NCI-H526 (cell line): ENCODE measurements at places on chromosomes 1 and 21.
A peak's percentile ranks its signal among the peaks of the same experiment; 100 is the strongest.

GRCh38 chr1:229258757-229259060 lies 12.2 kb upstream of the RAB4A start:
- DNase-seq, result no peak

GRCh38 chr1:231392389-231393131 lies 29.5 kb downstream of the EGLN1 start:
- no peak for DNase-seq

- no peak for DNase-seq
These were observed 11.2 kb upstream of the PHC2 start for GRCh38 chr1:33442141-33442540.

- peak; percentile 12 for DNase-seq
These were observed 546 bp downstream of the DONSON start for GRCh38 chr21:33587792-33588484.

DNA sequence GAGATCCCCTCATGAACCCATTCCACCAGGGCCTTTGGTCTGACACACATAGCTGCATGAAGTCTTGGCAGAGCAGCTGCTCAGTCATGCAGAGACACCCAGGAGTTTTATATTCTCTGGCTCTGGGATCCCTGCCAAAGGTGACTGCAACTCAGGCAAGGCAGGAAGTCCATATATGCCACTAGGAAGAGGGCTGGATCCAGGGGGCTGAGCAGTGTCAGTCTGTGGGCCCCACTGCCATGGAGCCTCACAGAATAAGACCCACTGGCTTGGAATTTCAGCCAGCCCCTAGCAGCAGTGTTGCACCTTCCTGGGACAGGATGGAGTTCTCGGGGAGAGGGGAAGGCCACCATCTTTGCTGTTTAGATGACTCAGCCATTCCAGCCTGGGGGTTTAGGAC lies 199.7 kb downstream of the TBX15 start:
- no peak for DNase-seq

DNA sequence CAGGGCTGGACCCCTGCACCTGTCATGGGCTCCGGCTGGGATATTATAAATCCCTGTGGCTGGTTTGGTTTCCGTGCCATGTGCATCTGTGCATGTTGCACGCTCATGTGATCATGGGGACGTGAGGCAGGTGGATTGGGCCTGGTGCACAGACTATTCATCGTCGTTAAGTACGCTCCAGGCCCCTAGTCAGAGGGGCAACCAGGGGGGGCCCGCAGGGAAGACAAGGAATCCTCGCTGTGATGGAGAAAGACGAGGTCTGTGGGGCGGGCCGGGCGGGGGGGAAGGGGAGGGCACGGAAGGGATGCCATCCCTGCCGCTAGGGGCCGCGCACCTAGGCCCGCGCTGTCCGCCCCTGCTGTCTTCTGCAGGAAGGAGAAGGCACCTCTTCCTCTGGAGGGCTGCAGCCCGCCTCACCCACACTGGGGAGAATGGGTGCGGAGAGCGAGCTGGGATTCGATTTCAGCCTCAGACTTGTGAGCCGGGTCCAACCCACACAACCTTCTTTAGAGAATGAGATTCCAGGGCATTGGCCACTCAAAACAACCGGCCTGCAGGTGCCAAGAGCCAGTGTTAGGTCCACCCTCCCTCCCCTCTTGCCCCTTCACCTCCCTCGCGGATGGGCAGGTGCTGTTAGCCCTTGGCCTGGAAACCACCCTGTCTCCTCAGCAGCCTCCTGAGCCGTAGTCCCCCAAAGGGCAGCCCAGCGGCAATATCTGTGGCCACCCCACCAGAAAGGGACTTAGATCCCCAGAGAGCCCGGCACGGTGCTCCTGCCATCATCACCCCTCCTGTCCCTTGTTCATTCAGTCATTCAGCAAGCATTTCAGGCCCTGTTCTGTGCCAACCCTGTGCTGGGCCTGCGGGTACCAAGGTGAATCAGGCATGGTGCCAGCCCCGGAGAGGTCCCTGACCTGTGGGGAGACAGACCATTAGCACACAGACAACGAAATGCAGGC lies 950 bp upstream of the LRP8 start:
- DNase-seq, result no peak

GRCh38 chr1:2283991-2284895 lies 56.1 kb downstream of the SKI start:
- DNase-seq, result no peak

DNA sequence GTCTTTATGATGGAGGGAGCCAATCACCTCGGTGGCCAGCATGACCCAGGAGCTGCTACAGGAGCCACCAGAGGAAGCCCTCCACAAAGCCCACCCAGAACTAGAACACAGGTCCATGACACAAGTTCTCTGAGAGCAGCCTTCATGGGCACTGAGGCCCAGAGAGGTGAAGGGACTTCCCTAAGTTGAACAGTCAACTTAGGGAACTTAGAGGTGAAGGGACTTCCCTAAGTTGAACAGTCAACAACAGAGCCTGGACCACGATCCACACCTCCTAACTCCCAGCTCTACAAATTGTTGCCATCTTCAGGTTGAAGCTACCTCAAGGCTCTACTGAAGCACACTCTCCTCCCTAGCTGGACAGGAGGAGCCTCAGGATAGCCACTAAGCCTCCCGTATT lies 132.7 kb downstream of the CCDC185 start:
- no peak for DNase-seq

- DNase-seq, result no peak
These were observed 17.2 kb upstream of the SLC25A44 start for GRCh38 chr1:156176610-156177210.

DNA sequence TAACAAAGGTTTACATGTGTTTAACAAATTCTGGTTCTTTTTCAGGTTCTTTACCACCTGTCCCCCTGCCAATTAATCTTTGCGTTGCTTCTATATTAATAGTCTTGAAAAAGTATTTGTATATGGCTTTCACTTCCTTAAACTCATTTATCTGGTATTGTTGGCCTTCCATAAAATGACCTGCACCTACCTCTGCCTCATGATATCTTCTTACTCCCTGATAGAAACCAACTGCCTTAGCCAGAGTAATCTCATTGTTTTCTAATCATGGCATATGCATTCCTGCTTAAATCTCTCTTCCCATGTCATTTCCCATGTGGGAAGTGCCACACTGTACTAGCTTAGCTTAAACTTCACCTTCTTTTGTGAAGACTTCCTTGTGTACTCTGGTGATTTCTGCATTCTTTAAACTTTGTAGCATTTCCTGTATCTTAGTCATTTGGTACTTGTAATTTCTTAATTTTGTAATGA lies 8.7 kb downstream of the SMG7 start:
- no peak for DNase-seq

DNA sequence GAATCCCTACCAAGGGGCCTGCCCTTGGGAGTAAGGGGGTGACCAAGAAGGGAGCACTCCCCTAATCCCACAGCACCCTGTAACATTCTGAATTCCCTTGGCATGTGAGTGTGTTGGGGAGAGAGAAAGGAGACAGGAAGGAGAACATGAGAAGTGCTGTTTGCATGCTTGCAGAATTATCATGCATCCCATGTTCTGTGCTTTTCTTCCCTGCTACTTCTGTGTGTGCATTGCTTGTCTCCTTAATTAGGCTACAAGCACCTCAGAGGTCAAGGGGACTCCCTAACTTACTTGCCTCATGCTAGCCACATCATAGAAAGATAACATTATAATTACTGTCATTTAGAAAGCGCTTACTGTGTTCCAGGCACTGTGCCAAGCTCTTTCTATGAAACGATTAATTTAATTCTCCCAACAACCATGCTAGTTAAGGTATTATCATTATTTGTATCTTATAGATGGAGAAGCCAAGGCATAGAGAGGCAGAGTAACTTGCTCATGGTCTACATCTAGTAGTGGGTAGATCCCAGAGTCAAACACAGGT lies 11.1 kb downstream of the NOS1AP start:
- DNase-seq, result no peak

- no peak for DNase-seq
These were observed 36.9 kb downstream of the C2CD2 start for GRCh38 chr21:41916888-41917433.

GRCh38 chr1:182484531-182485257 lies 34.7 kb downstream of the RGSL1 start:
- peak; percentile 55 for DNase-seq

- DNase-seq, result no peak
These were observed 1827.0 kb downstream of the MRPL39 start for GRCh38 chr21:23780326-23780725.

DNA sequence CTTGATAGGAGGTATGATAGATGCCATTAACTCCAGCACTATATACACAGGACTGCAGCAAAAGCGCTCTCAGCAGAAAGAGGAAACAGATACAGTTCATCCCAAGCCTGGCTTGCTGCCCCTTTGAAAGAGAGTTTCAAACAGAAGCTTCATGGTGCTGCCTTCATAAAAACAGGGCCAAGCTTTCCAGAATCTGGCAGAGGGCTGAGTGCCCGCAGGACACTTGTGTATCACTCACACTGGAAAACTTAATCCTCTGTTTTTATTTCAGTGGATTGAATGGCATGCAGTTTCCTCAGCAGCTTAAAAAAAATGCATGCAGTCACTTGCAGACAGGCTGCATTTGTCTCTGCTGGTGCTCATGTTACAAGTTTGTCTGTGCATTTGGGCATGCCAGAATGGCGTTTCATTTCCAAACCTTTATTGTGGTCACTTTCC lies 40.4 kb downstream of the KCNJ15 start:
- no peak for DNase-seq

DNA sequence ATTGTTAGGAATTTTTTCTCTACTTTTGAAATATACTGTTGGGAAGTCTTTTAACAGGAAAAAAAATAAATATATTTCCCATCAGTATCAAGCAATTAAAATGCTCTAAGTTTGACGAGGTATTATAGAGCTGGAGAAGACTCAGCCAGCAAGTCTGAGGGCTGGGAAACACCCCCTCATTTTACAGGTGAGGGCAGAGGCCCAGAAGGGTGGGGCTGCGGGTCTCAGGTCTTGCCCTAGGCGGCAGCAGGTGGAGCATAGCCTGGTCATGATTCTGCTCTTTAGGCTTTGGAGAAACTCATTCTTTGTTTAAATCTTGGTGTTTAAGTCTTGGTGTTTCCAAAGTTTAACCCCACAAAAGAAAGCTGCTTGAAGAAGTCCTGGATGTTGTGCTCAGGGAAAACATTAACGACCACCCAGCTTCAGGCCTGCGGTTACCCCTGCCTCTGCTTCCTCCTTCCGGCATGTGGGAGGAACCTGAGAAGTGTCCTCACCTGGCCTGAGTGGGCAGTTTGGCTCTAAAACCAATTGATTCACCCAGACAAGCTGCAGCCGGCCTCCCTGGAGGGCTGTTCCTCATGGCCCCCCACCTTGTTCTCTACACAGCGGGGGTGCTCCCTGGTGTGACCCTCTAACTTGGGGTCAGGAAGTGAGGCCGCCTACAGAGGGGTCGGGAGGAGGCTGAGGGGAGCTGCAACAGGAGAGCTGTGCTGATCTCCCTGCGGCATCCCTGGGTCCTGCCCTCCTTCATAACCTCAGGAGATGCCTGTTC lies 41.7 kb downstream of the OLFML2B start:
- DNase-seq, result no peak

- DNase-seq, result no peak
These were observed 35.6 kb downstream of the NUF2 start for GRCh38 chr1:163357378-163357777.

DNA sequence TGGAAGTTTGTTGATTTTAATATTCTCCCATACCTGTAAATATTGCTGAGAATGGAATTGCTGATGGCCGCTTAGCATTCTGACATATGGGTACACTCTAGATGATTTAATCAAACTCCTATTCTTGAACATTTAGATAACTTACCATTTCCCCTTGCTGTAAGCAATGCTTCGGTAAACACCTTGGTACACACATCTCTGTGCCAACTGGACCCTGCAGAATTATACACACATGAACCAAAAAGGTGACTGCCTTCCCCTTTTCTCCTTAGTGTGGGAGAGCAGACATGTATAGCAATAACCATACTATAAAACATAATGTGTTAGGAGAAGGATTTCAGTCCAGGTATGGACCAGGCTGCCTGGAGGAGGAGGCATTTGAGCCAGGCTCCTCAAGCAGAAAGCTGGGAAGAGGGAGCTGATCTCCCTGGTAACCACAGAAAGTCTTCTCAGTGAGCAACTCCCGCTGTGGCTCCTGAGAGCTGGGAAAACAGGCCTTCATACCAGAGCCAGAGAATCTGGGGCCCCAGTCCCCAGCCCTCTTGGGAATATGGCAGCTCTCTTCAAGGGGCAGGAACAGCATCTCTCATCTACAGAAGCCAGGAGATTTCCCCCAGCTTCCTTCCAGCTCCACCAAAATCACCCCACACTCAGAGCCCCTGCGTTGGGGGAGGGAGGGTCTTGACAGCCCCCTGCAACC lies 33.9 kb upstream of the CSF1 start:
- no peak for DNase-seq

DNA sequence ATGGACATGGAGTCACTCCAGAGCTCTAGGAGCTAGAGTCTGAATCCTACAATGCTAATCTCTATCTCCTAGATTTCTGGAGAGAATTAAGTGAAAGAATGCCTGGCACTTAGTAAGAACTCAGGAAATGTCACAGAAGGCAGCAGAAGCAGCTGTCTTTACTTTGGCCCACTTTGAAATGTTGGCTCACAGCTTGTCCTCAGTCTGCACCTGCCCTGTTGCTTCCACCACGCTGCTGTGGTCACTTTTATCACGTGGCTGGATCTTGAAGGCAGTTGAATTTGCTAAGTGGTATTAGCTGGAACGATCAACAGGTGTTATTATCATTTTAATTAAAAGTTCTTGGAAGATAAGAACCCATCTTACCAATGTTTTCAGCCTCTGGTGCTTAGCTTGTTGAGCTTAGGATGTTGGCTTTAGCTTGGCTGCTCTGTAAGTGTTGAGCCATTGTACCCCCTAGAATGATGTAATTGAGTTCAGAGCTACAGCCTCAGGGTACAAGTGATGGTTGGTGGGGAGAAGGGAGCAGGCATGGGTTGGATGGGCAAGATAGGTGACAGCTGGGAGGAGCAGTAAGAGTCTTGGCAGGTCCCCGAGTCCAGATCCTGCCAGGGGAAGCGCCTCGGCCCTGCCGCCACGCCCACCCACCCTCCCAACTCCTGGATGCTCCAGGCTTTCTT lies 41.9 kb upstream of the EPS8L3 start:
- no peak for DNase-seq

DNA sequence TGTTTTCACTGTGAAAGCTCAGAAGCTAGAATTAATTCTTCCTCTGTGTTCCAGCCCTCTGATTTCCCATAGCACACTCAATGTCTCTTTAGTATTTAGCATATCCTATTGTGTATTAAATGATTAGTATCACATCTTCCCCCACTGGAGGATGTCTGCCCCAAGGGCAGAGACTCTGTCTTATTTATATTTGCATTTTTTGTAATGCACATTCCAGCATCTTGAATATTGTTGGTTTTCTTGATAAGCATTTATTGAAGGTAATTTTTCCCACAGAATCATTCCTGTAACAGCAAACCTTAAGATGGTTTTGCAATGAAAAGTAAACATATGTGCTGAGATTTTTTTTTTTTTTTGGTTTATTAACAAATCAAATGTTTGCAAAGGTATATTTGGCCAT lies 34.1 kb downstream of the CENPF start:
- DNase-seq, result no peak

GRCh38 chr1:224387302-224387912 lies 30.7 kb downstream of the CNIH4 start:
- DNase-seq, result no peak

GRCh38 chr21:25756190-25756932 lies 21.6 kb downstream of the GABPA start:
- no peak for DNase-seq
